NCI-H1930 (cell line): ENCODE measurements at places on chromosomes 16 and 17.

- DNase-seq, result no peak
Measured at GRCh38 chr17:34567691-34568465, 11.5 kb upstream of the TMEM132E start.

- no peak for DNase-seq
Measured at GRCh38 chr17:60535382-60536279, 9.6 kb upstream of the APPBP2 start.

DNA sequence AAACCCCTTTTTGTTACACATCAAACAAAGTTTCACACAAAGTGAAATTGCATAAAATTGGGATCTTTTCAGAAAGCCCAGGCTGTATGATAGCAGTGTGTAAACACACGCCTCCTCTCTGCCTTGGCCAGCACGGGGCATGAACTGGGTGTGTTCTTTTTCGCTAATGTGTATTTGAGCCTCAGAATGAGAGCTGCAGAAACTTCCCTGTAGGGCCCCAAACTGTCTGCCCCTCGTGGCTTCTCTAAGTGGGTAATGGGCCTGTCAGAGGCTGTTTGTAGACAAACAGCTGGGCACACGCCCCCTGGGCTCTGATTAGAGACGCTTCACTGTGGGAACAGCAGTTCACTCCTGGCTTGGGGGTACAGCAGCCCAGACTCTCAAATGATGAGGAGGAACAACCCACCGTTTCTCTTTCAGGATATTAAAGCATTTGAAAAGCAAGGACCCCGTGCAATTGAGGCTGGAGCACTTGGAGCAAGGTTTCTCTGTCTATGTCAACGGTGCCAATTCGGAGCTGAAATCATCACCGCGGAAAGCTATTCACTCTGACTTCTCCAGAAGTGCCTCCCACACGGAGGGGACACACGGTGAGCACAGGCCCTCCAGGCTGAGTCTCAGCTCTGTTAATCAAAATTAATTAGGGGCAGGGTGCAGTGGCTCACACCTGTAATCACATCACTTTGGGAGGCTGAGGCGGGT is 78.4 kb downstream of the KATNIP start:
- DNase-seq, result peak; percentile 43

DNA sequence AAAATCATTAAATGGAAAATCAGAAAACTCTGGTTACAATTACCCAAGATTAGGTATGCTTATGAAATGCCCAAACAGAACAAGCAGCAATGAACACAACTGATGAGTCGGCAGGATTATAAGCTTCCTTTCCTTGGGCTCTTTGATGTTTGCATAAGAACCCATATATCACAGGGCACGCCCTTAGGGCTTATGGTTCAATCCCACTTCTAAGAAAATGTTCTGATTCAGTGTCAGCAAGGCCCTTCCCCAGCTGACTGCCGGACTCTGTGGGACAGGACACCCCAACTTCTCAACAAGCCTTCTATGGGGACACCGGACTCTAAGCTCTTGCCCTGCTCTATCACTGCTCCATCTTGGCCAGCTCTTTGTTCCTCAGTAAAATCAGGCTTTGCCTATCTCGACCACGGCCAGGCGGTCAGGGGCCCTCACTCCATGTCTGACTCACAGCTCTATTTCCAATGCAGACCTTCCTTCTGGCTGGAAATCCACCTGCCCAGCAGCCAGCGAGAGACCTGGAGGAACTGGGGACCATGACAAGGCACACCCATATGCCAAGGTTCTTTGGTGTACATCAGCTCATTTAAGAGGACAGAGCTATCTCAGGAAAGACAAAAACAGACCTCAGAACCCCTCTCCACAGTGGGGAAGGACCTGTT is 26.8 kb downstream of the LITAFD start:
- no peak for DNase-seq

DNA sequence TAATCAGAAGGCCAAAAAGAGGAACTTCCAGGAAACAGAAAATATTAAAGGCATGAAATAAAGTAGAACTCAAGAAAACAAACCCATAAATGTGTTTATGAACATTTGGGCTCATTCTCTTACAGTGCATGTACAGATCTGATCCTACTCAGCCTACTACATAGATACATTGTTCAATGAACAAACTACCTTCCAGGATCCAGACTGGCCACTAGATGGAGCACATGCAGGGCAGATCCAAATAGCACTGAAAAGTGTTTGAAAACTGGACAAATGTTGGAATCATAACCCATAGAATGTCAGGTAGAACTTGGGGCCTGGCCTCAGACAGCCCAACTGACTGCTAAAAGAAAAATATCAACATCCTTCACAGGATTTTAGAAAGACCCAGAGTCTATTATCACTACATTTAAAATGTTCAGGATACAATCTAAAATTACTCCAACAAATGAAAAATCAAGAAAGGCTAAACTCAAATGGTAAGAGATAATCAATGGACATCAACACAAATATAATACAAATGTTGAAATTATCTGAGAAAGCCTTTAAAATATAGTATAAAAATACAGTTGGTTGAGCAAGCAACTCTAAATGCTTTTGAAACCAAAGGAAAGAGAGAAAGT is 122.4 kb upstream of the NUDT7 start:
- no peak for DNase-seq

- DNase-seq, result peak; percentile 61
Measured at GRCh38 chr17:75601057-75601987, 13.7 kb downstream of the MYO15B start.

- no peak for DNase-seq
Measured at GRCh38 chr17:35801583-35802224, 6.3 kb upstream of the MMP28 start.

- no peak for DNase-seq
Measured at GRCh38 chr16:143047-143446, 4.6 kb upstream of the NPRL3 start.
